HT-29 (cell line): ENCODE measurements at places on chromosomes 5 and 9.
A peak's percentile ranks its signal among the peaks of the same experiment; 100 is the strongest.

DNA sequence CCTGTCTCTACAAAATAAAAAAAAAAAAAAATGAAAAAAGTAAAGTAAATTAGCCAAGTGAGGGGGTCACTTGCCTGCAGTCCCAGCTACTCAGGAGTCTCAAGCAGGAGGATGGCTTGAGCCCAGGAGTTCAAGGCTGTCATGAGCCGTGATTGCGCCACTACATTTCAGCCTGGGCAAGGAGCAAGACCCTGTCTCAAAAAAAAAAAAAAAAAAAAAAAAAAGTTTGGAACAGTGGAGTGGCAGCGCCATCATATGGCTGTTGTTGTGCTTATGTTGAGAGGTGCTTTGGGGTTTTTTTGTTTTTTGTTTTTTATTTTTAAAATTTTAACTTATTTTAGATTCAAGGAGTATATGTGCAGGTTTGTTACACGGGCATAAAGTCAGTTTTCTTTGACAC, 3.6 kb downstream of the BRIX1 start:
- DNase-seq: no peak

DNA sequence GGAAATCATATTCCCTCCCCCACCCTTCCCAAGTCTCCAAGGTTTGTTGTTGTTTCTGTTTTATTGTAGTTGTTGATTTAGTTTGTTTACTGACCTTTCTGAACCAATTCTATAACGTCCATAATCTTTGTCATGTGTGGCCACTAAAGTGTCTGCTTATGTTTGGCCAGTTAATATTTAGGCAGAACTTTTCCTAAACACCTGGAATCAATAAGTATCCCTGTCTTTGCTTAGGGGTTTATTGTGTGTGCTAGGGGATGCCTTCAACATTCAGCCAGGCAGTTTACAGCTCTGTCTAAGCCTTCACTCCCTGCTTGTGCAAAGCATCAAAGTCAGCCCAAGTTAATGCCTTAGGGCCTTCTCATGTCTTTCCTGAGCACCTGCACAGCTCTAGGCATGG, 16.9 kb upstream of the LECT2 start:
- no peak for DNase-seq

DNA sequence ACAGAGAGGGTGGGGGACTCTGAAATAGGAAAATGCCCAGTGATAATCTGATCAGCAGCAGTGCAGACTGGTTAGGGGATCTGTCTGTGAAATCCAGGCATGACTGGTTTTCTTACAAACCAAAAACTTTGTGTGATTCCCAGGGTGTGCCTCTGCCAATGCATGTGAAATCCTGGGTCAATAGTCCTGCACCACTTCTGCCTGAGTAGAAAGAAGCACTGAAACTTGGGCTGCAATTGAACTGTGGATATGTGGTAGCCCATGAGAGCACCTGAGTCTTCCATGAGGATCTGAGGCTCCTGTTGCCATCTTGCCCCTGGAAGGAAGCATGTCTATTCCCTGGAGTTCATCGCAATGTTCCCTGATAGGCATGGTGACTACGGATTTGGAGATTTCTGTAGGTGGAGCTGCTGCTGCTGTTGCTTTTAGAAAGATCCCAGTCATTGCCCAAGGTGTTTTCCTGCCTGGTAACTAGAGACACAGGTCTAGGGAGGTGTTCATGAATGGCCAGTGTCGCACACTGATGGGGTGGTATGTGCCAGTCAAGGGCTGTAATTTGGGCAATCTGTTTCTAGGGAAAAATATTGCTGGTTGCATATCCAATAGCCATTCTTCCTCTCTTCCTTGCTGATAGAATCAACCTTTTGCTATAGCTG, 146.7 kb downstream of the CARTPT start:
- DNase-seq: peak; percentile 13

DNA sequence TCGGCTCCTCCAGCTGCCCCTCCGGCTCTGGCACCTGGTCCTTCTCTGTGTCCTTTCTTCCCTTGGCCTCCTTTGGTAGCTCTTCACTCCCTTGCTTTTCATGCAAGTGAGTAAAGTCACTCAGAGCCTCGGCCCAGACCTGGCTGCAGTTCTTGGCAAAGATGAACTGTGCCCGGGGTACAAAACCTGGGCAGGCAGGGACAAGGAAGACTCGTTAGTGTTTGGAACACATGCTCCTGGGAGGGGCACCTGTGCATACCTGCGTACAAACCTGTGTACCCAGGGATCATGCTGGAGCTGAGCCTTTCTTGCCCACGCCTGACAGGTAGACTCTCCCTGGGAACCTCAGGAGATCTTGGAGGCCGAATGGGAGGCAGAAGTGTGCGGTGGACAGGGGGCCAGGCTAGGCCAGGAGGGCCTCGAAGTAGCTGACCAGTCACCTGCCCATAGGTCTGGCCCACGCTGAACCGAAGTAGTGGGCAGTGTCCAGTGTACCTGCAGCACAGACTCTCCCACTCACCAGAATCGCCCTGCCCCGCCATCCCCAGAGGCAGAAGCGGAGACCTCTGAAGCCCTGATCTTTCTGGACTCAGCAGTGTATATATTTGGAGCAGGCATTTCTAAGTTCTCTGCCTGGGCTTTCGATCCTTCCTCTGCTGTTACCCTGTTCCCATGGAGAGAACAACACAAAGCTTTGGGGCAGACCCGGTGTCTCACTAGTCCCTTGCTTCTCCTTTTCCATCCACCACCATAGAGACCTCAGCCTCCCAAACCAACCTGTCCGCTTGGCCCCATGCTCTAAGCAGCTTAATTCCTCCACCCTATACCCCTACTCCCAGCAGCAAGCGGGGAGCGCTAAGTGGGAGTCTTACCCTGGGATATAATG, 41.9 kb upstream of the TESK1 start:
- no peak for DNase-seq

GRCh38 chr5:150059623-150060022, 26.7 kb downstream of the CSF1R start:
- DNase-seq: no peak

GRCh38 chr9:76223749-76224340, 170.4 kb downstream of the RFK start:
- no peak for DNase-seq

- no peak for DNase-seq
Observed at GRCh38 chr5:91318724-91319123, 64.4 kb downstream of the ARRDC3 start.

DNA sequence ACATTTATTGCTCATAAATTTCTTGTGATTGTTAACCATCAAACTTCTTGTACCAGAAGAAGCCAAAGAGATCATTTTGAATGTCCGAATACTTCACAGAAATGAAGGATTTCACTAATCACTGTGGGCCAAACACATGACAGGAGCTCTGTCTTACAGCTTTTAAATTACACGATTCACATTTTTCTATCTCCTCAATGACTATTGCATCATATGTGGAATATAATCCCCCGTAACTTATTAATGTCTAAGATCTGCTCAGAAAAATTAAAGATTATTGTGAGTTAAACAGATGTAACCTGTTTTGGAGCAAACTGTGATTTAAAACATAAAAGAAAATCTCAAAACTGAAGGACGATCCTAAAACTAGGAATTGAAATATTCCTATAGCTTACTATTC, 645.2 kb upstream of the COX7C start:
- DNase-seq: no peak

DNA sequence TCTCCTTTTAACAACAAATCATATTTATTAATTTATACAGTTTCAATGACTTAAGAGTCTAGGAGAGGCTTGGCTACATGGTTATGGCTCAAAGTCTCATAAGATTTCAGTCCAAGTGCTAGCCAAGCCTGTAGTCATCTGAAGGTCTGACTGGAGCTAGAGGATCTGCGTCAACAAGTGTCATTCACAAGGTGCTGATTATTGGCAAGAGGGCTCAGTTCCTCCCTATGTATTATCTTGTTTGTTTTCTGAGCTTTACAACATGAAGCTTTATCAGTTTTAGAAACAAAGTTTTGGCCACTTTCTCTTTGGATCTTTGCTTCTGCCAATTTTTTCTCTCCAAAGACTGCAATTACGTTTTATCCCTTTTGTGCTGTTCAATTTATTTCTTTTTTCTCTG, 94.7 kb downstream of the RICTOR start:
- DNase-seq: no peak

- peak; percentile 65 for DNase-seq
Observed at GRCh38 chr5:168047043-168047668, 244.3 kb upstream of the WWC1 start.

DNA sequence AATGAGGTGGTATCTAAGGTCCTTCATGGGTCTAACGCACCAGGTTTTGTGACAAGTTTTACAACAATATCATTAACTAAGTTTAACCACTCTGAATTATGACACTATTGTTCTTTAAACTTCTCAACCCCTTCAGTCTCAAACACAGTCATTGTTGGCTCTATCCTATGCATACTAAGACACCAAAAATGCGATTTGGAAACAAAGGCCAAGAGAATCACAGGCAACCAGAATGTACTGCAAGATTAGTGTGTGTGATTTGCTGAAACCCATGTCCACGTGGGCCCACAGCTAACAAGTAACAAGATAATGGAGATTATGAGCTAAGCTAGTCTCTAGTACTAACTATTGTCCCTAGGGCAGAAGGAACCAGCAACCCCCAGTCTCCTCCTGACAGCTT, 142.2 kb upstream of the RANBP3L start:
- DNase-seq: no peak

DNA sequence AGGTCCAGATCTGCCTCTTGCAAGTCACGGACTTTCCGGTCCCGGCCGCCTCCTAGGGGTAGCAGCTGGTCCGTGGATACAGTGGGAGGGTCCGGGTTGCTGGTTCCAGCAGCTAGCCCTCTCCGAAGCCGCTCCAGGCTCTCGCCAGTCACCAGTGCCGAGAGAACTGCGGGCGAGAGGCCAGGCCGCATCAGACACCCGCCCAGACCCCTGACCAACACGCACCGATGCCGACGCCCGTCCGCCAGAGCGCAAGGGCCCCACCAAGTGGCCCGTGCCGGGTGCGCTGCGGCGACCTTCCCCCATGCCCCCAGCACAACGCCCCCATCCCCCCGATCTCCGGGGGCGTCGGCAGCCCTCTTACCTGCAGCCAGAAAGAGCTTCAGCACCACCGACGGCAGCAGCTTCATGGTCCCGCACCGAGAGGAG, 470 bp downstream of the HBEGF start:
- DNase-seq: peak; percentile 54
